Mammary epithelial cell (primary cell): ENCODE measurements at places on chromosomes 13 and 19. TPM values are rescaled to one million over a fixed set of nuclear protein-coding genes. Genes with fewer than 3 reads are reported as not detected.
A peak's percentile ranks its signal among the peaks of the same experiment; 100 is the strongest.

DNA sequence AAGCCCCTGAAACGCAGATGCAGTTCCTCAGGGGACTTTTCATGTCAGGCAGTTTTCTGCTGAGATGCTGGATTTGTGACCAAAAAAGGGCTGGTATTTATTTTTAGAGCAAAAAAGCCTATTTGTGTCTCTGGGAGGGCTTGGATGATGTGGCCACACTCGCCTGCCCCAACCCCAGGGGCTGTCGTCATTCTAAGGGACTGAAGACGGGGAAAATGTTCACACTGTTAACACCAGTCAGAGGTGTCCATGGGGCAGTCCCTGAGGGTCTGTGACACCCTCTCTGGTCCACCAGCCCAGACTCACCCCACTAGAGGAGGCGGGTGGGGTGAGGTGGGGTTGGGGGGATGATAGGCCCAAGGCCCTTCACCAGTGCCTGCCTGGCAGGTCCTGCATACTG, 15.9 kb upstream of the EPHX3 start:
- DNase-seq = no peak

GRCh38 chr19:43462785-43463380, 2.5 kb downstream of the LYPD3 start:
- no peak for DNase-seq

- no peak for DNase-seq
Measured at GRCh38 chr19:4577020-4577782, 17.7 kb upstream of the SEMA6B start.

DNA sequence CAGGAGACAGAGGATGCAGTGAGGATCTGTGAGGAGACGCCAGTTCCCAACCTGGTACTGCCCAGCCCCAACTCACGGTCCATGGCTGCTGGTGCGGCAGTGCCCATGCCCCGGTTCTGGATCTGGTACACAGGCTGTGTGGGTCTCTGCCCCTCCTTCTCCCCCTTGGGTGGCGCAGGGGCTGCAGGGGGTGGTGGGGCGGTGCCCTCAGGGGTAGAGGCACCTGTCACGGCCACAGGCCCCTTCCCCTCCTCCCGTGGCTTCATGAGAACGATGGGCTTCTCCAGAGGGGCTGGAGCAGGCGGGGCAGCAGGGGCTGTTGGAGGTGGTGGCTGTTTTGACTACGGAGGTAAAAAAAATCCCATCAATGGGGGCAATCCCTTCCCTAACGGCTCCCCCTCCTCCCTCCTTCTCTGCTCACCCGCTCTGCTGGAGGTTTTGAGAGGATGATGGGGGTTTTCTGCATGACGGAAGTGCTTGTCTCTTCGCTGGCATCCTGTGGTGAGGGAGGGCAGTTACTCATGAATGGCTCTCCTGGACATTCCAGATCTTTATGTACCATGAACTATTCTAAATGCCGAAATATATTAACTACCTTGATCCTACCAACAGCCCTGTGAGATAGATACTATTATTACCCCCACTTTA, 7.1 kb downstream of the SMG9 start:
- DNase-seq = no peak

- DNase-seq = no peak
Measured at GRCh38 chr13:102045731-102046130, 356.1 kb downstream of the FGF14 start.

DNA sequence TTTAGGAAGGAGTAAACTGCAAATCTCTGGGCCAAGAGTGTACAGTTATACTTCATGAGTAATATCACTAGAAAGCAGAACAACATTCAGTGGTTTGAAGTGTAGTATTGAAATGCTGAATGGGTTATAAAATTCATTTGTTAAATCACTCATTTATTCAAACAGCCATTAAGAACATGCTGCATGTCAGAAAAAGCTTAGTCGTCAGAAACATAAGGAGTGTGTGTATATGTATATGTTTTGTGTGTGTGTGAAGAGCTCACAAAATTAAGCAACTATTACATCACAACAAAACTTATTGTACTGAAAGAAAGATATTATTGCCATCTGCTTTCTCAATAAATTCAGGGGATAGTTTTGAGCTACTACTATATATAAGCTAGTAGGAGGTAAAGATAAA, 165.4 kb upstream of the PCDH9 start:
- no peak for DNase-seq

DNA sequence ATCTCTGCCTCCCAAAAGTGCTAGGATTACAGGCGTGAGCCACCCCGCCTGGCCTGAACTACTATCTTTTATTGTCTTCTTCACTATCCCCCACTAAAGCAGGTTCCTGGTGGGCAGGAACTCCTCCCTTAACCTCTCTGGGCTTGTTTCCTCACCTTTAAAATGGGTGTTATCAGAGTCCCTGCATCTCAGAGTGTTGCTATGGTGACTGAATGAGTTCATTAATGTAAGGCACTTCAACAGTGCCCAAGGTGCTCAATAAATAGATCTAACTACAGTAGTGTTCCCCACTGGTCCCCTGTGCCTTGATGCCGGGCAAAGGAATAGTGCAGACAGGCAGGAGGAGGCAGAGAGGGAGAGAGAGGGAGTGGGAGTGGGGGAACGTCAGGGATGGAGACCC, 20.5 kb downstream of the CCDC97 start:
- DNase-seq = no peak

DNA sequence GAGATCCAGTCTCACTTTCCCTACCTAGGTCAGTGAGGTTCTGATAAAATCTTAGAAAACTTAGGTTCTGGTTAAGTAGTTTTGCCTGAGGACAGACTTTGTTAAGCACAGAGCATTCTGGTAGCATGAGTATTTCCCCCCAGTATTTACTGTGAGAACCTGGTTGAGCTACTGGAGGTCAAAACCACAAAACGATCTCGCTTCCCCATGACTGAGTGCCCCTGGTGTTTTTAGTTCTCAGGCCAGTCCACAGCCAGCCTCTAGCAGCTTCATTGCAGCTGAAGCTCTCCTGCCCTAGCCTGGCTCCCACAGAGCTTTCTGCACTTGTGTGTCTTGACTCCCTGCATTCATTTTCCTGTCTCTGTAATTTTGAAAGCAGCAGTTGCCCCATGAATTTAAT, 1138.2 kb downstream of the UQCRFS1 start:
- DNase-seq = no peak

- no peak for DNase-seq
Measured at GRCh38 chr13:43785261-43785649, 1.5 kb downstream of the ENOX1 start.

- DNase-seq = no peak
Measured at GRCh38 chr19:35451338-35452096, 3.5 kb downstream of the FFAR2 start.

GRCh38 chr13:109274188-109274821, 512.1 kb downstream of the IRS2 start:
- peak; percentile 32 for DNase-seq

GRCh38 chr13:55528434-55528833, 1612.3 kb upstream of the PRR20A start:
- DNase-seq = no peak

DNA sequence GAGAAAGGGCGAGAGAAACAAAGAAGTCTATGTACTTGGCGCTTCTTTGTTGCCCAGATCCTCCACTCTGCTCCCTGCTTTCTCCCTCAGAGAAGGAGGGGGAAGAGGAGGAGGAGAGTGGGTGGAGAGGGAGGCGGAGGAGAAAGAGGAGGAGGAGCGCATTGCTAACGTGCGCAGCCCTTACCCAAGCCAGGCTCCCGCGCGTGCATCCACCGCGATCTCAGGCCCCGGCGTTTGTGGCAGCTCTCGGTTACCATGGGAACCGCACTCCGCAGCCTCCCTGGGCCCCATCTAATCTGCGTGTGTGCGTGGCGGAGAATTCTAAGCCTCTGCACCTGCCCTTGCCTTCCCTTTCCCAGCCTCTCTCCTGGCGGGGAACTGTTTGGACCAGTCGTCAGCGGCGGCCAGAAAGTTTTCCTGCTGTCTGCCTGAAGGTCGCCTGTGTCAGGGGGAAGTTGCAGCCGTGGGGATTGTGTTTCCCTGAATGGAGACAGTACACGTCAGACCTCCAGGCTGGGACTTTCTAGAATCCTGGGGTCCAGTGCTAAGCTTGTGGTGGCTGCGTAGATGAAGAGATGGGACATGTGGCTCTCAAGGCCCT, at the start of gene ERICH6B:
Gene ERICH6B, minus strand, starts transcription at position 239 of the 601 bp plus-strand sequence. CDS start 18,734 bp downstream, outside the sequence.
- DNase-seq = no peak

DNA sequence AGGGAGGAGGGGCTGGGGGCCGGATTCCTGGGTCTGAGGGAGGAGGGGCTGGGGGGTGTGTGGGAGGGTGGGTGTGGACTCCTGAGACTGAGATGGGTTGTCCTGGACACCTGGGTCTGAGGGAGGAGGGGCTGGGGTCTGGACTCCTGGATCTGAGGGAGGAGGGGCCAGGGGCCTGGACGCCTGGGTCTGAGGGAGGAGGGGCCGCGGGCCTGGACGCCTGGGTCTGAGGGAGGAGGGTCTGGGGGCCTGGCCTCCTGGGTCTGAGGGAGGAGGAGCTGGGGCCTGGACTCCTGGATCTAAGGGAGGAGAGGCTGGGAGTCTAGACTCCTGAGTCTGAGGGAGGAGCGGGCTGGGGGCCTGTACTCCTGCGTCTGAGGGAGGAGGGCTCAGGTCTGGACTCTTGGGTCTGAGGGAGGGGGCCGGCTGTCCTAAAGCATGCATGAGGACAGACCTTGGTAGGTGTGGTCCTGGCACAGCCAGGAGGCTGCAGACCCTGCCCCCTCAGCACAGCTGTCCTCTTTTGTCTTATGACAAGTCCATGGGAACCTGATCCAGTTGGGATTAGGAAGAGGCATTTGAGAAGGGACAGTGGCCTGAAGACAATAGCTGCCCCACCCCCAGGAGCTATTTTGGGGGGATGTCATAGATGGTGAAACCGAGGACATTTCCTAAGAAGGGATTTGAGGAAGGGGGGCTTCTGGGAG, 1.3 kb downstream of the TNNT1 start:
- no peak for DNase-seq

GRCh38 chr13:32139251-32139650, 107.7 kb downstream of the FRY start:
- no peak for DNase-seq

- no peak for DNase-seq
Measured at GRCh38 chr13:50355797-50356196, 340.6 kb downstream of the KCNRG start.

- peak; percentile 42 for DNase-seq
Measured at GRCh38 chr19:10291554-10292205, 1.9 kb downstream of the ICAM5 start.

DNA sequence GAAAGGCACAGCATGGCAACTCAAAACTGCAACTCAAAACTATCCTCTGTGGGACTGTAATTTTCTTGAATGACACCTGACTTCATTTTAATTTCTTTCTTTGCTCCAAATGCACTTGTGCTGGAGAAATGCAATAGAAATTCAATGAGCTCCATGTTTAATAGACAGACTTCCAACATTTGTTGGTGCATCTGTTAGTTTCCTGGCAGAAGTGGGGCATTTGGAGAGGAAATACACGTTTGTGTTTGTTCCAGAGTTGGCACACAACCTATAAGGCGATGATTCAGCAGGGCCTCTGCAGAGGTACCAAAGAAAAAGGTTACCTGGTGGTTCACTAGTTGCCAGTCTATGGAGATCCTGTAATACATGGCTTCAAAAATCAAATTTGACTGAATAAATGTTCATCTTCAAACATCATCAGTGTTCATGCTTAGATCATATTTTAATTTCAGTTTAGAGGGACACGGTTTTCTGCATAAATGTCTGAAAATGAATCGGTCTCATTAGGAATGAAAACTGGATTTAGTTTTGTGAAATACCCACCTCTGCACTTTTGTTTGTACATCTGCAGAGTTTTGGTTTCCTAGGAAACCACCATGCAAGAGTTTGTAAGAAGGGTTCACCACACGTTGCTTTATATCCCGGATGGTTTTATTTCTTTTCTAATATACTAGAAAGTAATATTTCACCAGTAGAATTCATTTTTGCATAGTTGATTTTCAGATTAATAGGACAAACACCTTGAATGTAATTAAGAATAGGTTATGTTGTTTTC, 21.8 kb upstream of the OBI1 start:
- no peak for DNase-seq

- DNase-seq = peak; percentile 74
Measured at GRCh38 chr13:28564030-28564429, 69.1 kb upstream of the FLT1 start.

GRCh38 chr19:17255150-17255621, 9.4 kb downstream of the USHBP1 start:
- no peak for DNase-seq

- no peak for DNase-seq
Measured at GRCh38 chr19:55319785-55320184, 5.4 kb downstream of the TMEM150B start.

GRCh38 chr19:1110809-1111640, 7.2 kb downstream of the GPX4 start:
- no peak for DNase-seq

- no peak for DNase-seq
Measured at GRCh38 chr19:45115809-45116615, 23.0 kb downstream of the PPP1R37 start.

DNA sequence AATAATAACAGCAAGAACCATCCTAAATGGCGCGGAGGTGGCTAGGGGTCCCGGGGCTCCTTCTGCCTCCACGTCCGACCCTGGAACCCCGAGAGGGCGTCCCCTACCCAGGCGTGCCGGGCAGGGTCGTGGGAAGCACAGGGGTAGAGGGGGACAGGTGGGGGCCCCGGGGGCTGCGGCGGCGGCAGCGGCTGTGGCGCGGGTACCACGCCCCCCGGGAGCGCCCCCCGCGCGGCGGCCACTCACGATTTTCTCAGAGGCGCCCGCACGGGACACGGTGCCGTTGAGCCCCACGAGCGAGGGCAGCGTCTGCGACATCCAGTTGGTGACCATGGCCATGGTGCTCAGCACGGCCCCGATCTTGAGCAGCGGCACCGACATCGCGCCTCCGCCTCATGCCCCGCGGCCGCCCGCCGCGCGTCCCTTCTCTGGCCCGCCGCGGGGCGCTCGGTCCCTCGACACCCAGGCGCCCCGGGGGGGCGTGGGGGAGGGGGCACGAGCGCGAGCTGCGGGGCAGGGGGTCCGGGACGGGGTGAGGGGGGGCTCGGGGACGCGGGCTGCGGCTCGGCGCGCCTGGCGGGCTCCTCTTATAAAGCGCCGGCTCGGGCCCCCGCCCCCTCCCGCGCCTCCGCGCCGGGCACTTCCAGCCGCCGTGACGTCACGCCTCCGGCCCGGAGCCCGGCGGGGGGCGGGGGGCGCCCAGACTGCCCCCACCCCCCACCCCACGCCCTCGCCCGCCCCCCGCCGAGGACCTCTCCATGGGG, 22.9 kb downstream of the OLFM2 start:
- no peak for DNase-seq

DNA sequence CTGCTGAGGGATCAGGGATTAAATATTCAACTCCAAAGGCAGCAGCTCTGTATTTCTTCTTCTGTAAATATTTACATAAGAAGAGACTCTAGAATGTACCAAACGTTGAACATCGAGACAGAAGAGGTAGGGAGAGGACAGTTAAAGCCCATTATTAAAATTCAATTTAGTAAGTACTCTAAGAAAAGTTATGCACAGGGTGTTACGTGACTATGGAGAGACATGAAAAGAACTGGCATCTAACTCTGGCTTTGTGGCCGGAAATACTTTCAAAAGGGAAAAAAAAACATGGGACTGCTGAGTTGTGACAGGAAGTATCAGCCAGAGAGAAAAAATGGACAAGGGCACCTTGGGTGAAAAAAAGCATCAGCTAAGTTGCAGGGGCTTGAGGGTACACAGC, 36.7 kb downstream of the LNX2 start:
- no peak for DNase-seq

Gene ZNF555
- polyA plus RNA-seq = 2.1 TPM

Gene SELENOV
- not detected for polyA plus RNA-seq

Gene TPTE2
- polyA plus RNA-seq = not detected

Gene GNG8
- not detected for polyA plus RNA-seq

Gene ZNF649
- 4.4 TPM for polyA plus RNA-seq

Gene AP1M2
- polyA plus RNA-seq = 113 TPM

Gene FUT2
- polyA plus RNA-seq = 0.06 TPM

Gene NFIX
- polyA plus RNA-seq = 24.5 TPM

Gene ZNF208
- not detected for polyA plus RNA-seq
